Activated T-helper 17 cell treated with anti-CD3 and anti-CD28 coated beads, Interleukin-2, amount 50 U/mL, for 72 hours (primary cell): ENCODE measurements at places on chromosomes 5 and 9.

DNA sequence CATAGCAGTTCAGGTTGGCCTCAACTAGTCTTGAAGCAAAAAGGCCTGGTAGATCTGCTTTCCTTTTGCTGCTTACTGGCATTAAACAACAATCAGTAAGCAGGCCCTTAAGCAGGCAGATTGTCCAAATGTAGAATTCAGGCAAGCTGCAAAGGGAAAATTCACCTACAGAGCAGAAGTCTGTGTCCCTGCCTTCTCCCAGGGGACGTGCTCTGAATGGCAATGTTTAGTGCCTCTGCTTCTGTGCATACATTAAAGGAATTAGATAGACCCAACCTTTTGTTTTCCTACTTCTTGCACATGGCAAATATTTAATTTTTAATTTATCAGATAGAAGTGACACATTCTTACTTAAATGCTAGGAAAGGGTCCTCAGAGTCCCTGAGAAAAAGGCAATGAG is 328.8 kb upstream of the PIK3R1 start:
- ATAC-seq: no peak

DNA sequence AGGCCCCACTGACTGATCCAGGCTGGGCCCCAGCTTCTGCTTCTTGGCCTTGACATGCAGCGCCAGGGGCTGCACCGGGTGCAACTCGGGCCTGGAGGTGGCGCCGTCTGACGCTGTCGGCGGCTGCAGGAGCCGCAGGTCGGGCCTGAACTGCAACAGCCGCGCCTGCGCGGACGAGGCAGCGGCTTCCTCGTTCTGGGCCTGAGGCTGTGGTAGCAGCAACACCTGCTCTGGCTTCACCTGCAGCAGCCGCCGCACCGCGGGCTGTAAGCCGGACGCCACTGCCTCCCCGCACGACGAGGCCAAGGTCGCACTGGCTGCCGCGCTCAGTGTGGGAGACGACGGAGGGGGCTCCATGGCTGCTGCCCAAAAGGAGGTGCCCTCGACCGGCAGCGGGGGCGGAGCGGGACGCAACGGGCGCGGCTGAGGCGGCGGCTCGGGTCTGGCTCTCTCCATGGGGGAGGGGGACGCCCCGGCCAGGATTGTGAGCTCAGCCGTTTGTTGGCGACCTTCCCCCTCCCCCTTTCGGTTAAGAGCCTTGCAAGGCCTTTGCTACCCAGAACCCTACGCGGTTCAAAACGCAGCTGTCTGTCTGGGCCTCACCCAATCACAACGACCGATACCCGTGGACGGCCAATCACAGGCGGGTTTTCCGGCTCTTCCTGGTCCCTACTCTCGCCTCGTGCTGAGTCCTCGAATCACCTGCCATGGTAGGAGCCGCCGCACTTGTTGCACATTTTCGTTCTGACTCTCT is 438 bp downstream of the SOX30 start:
- ATAC-seq: peak; percentile 99

- no peak for ATAC-seq
Measured at GRCh38 chr5:10301842-10302610, 5.7 kb downstream of the CMBL start.

DNA sequence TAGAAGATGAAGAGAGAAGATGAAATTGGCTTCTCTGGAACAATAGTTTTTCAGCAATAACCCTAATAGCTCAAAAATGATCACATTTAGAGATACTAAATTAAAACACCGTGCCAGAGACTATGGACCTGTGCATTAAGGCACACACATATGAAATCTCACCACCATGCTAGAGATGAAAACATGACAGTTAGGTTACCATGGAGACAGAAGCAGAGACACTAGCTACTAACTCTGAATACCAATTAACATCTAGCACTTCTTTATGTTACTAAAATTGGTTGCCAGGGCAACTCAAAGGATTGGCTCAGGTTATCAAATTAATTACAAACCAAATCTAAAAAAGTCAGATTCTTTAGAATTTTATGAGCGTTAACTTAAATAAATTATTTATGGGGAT is 337.7 kb downstream of the PLK2 start:
- no peak for ATAC-seq

DNA sequence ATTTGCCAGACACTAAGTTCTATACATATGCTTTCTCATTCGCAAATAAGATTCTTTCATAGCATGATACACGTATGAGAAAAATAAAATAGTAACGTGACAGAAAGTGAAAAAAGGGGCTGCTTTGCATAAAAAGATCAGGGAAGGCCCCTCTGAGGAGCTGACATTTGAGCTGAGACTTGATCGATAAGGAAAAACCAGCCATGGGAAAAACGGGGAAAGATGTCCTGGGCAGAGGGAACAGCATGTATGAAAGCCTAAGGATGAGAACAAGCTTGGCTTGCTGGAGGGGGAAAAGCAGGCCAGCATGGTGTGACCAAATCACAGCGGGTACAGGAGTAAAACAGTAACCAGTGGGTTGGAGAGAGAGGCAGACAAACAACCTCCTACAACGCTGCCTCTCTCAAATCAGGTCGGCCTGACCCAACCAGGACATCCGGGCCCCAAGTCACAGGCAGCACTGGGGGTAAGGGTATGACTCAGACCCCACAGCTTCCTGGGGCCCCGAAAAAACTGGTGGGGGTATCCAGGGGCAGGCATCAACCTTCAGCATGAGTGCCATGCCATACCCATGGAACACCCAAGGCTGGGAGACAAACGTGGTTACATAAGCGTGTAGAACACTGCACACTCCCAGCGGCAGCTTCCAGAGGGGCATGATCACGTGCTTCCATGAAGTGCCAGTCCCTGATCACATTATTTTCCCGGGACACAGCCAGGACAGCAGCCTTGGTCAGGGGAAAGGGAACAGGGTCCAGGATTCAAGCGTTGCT is 2.2 kb downstream of the TNIP1 start:
- ATAC-seq: peak; percentile 62

DNA sequence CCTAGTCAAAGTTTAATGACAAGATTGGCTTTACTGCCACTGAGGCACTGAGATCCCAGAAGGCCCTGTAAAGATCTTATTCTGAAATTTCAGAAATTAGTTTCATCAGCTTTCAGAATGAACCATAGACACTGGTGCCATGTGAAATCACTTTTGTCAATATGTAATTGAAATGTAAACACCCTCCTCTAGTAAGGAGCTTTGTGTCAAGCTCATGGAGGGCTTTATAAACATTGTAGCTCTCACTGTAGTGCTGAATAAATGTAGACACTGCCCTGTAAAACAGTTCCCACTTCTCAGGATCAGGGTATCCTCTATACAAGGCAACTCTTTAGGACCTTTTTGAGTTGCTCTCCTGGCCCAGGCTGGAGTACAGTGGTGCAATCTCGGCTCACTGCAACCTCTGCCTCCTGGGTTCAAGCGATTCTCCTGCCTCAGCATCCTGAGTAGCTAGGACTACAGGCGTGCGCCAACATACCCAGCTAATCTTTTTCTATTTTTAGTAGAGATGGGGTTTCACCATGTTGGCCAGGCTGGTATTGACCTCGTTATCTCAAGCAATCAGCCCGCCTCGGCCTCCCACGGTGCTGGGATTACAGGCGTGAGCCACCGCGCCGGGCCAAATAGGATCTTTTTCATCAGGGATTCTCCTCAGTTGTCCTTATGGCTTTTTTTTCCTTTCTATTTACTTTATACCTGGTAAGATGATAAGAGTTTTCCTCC is 1823.9 kb upstream of the CDH9 start:
- no peak for ATAC-seq

- ATAC-seq: no peak
Measured at GRCh38 chr9:91655215-91655614, 231.6 kb upstream of the NFIL3 start.

- ATAC-seq: no peak
Measured at GRCh38 chr9:87338088-87338989, 159.3 kb upstream of the DAPK1 start.

GRCh38 chr9:33272061-33272460 is 7.2 kb downstream of the CHMP5 start:
- no peak for ATAC-seq

DNA sequence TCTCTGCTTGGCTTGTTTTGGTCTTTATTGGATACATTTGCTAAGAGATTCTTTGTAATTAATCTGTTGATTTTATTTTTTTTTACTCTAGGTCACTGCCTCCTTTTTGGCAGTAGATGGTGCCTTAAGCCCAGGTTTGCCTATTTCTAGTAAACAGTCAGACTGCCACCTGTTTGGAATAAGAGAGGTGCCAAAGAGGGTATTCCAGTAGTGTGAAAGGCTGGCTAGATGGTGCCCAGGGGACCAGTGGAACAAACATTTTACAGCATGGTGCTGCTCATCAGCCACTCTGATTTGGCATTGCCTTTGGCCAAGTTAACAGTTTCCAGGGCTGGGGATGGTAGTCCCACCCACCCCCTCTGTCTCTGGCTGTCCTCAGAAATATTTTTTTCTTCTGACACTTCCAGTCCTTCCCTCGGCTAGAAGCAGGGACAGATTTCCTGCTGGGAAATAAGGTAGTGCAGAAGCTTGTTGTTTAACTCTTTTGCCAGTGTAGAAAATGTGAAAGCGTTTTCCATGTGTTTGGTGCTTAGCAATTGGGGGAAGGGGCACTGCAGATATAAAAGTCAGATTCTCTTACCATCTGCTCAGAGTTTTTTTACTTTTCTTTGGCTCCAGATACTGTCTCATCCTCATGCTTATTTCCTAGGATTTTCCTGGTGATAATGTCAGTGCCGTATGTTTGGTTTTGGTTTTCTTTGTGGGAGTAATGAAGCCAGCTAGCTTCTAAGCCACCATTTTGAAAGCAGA is 36.6 kb upstream of the FBXL7 start:
- ATAC-seq: no peak

DNA sequence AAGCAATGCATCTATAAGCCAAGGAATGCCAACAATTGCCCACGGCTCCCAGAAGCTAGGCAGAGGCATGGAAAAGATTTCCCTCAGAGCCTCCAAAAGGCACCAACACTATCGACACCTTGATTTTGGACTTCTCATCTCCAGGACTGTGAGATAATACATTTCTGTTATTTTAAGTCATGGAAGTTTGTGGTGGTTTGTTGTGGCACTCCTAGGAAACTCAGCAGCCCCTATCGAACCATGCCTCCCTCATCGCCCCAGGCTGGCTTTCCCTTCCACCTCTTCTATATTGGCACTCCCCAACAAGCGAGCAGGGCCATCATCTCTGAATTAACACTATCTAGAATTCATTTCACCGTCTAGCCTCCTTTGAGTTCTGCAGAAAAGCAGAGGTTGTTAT is 33.7 kb upstream of the TAS2R1 start:
- ATAC-seq: no peak

DNA sequence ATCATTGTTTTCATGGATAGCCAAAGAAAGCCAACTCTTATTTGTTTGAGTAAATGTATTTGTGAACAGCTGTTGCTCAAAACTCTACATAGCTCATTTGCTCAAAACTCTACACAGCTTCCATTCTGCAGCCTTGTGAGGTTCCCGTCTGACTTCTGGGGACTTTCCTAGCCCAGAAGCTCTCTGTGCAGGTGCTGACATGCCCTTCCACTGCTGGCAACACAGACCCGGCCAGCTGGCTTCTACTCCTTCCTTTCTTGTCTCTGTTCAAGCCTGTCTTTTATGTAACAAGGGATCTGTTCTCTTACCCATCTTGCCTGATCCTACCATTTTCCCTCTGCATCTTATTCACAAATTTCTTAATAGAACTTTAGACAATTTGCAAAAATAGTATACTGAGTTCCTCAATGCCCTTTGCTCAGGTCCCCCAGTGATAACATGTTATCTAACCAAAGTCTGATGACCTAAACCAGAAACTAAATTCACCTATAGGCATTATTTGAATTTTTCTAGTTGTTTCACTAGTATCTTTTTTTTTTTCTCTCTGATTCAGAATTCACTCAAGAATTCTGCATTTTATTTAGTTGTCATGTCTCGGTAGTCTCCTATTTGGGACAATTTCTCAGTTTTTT is 556.5 kb upstream of the SEMA6A start:
- ATAC-seq: no peak

- no peak for ATAC-seq
Measured at GRCh38 chr9:671997-672396, 169.5 kb upstream of the DMRT1 start.

DNA sequence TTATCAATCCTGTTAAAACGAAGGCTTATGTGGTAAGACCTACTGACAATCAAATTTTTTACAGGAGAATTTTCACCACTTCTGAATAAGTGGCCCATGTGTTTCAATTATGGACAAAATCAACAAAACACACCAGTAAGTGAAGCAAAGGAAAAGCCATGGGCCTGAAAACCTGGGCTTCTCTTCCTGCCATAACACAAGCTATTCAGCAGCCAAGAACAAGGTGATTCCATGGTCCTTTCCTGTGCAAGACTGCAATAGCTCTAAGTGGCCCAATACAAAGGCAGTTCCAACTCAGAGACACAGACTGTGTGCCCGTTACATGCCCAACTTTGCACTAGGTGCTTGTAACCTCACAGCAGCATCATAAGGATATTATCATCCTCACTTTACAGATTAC is 168.5 kb downstream of the EPB41L4A start:
- no peak for ATAC-seq

- ATAC-seq: no peak
Measured at GRCh38 chr9:90451804-90452203, 190.8 kb downstream of the DIRAS2 start.

DNA sequence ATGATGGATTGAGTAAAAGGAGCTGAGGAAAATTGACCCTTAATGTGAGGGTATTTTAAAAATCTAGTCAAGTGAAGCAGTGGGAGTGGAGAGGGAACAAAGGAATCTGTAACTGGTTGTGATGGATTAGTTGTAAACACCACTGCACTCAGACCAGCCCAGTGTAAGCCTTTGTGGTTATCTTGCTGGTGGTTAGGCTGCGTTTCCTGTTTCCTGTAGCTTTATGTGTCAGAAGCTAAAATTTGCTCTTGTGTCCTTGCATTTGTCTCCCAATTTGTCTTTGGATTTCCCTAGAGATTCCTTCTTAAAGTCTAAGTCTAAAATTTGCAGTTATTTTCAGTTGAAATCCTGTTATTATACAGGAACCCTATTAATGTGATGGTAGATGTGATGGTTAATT is 6.3 kb downstream of the IFNA21 start:
- peak; percentile 64 for ATAC-seq

DNA sequence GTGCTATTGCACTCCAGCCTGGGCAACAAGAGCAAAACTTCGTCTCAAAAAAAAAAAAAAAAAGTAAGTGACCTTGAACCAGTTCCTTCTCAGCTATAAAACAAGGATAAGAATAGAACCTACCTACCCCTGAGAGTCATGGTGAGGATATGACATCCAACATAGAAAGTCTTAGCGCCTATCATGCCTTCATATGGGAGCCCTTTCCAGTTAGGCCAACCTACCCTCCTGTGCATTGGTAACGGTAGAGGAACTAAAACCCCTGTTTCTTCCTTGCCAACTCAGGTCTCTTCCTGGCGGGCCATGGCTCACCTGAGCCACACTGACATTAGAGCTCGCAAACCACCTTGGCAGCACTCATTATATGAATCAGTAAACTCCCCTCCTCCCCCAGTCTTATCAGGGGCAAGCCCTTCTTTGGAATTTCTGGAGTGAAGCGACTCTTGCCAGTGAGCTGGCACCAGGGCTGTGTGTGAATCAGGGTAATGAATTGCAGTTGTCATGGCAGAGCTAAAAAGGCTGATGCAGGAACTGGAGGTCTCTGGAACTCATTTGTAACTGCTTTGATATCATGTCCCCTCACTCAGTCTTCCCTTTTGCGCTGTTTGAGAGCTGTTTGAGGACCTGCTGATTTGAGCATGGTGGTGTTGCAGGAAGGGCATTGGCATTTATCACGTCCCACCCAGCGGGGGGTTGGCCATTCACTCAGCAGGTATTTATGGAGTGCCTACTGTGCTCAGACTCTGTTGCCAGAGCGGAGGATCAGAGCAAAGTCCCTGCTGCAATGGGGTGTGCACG is 10.3 kb downstream of the WWC1 start:
- no peak for ATAC-seq
